Activated CD4-positive, alpha-beta T cell treated with anti-CD3 and anti-CD28 coated beads for 4 hours (primary cell): ENCODE measurements at places on chromosomes 2 and 18.

- DNase-seq = no peak
Observed at GRCh38 chr2:1219901-1220573, 193.2 kb upstream of the TPO start.

DNA sequence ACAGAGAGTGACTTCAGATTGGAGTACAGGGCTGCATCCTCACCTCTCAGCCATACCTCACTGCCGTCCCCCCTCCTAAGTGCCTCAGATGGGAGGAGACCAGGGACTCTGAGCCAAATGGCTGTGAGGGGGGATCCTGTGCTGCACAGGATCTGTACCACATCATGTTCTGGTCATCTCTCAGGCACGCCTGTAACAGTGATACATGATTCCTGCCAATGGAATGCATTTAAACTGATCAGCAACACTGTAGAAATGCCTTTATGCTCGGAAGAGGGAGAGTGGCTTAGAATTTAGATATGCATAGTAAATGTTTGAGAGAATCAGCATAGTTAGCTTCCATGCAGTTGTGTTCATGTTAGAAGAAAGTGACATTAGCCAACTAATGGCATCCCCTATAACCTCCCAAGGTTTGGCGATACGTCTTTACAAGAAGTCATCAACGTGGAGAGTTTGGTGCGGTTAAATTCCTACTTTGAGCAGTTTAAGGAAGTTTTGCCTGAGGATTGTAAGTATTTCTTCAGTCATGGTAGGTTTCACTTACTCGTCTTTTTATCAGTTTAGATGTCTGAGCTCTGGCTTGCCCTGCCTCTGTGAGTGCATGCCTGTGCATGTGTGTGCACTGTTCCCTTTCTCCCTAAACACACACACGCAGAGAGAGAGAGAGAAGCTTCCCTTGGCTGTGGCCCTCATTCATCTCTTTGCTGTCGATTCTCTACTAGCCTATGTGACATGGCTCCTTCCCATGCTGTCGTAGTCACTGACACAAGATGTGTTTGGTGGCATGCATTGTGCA, 40.0 kb downstream of the COA5 start:
- no peak for DNase-seq

GRCh38 chr2:61785583-61785982, 68.3 kb downstream of the FAM161A start:
- no peak for DNase-seq

GRCh38 chr2:23380562-23381065, 4.4 kb upstream of the KLHL29 start:
- peak; percentile 37 for DNase-seq

DNA sequence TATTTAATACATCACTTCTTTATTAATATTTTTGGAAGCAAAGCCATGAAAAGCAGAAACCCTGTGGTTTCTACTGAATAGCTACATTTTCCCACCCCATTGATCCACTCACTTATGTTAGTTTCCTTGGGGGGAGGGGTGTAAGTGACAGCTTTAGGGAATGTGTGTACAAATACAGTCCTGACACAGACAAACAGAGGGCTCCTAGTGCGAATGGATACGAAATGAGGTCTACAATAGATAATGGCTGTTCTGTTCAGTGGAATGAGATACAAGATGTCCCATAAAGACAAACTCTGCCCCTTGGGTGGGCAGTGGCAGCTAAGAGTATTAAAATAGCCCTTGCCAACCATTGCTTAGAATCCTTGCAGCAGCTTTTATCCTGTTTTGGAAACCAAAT, 312.9 kb downstream of the NCKAP5 start:
- no peak for DNase-seq

- no peak for DNase-seq
Observed at GRCh38 chr2:140154706-140155105, 1374.5 kb upstream of the NXPH2 start.
